Right ventricle myocardium inferior (tissue), 1 donor: ENCODE measurements at places on chromosomes 1 and 21. TPM values are rescaled to one million over a fixed set of nuclear protein-coding genes. Genes with fewer than 3 reads are reported as not detected.
A peak's percentile ranks its signal among the peaks of the same experiment; 100 is the strongest.

GRCh38 chr1:220991959-220992704 lies 112.9 kb downstream of the HLX start:
- no peak for DNase-seq

The CLEC20A gene
- not detected for total RNA-seq

GRCh38 chr1:2935751-2936390 lies 85.4 kb upstream of the ACTRT2 start:
- peak; percentile 64 for DNase-seq

DNA sequence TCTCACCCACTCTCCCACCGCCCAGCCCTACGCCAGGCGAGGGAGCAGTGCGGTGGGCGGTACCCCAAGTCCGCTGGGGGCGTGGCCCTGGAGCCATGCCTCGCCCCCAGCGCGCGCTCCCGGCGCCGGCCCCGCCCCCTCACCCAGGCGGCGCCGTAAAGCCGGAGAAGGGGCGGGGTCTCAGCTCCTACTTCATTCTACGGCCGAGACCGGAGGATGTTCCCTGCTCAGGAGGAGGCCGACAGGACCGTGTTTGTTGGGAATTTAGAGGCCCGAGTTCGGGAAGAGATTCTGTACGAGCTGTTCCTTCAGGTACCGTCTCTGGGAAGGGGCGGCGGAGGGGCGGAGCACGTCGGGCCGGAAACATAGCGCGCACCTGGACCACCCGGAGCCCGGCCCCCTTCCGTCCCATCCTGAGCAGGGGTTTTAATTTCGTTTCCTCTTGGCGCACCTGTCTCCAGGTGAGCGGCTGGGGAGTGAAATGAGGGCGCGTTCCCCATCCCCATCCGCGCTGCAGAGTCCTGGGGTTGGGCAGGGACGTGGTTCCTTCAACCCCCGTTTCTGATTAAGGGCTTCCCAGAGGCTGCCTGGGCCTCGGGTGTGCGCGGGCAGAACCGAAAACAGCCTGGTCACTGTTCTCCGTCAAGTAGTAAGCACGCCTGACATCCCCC lies at the start of gene RBM11:
Gene RBM11 (plus strand): TSS at position 187 of the 671 bp plus-strand sequence. CDS start 30 bp downstream, at position 217.
- peak; percentile 85 for DNase-seq

- no peak for DNase-seq
These were observed 32.2 kb downstream of the BATF3 start for GRCh38 chr1:212667223-212668139.

GRCh38 chr1:50747394-50747793 lies 212.7 kb downstream of the FAF1 start:
- no peak for DNase-seq

DNA sequence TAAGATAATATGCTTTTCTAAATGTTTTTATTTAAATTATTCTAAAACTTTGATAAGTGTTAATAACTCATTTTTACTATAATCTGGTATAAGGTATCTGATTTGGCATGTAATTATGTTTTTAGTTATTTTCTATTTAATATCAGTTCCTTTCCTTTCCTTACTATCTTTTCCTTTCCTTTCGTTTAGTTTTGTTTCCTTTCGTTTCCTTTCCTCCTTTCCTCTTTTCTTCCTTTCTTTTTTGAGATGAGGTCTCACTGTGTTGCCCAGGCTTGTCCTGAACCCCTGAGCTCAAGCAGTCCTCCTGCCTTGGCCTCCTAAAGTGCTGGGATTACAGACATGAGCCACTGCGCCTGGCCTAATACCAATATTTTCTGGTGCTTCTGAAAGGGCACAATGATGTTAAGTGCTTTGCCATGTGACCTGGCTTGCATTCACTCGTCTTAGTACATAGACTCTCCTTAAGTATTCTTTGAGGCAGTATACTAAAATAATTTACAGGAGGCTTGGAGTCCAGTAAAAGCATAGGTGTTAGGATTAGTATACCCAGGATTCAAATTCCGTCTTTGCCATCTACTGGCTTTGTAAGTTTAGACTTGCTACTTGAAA lies 18.7 kb downstream of the MIER1 start:
- DNase-seq: no peak

The TMEM269 gene
- not detected for total RNA-seq

DNA sequence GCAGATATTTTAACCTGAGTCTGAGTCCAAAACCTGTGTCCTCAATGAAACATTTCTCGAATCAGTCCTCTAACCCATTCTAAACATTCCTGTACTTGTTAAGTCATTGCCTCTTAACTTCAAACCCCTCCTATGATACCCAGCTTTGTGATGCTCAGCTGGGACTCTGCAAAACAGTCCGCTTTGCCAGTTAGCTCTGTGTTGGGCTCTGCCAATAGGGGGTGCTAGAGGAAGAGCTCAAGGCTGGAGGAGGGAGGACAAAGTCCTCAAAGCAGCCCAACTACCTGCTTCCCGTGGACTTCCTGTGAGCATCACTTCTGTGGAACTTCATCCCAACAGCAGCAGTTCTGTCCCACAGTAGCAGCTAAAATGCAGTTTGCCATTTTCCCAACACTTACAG lies 38.1 kb upstream of the SYT14 start:
- no peak for DNase-seq

GRCh38 chr1:7373251-7373650 lies 397.8 kb upstream of the VAMP3 start:
- no peak for DNase-seq

The LIN28A gene
- not detected for total RNA-seq

- no peak for DNase-seq
These were observed 26.0 kb downstream of the SETD4 start for GRCh38 chr21:36034211-36034913.

DNA sequence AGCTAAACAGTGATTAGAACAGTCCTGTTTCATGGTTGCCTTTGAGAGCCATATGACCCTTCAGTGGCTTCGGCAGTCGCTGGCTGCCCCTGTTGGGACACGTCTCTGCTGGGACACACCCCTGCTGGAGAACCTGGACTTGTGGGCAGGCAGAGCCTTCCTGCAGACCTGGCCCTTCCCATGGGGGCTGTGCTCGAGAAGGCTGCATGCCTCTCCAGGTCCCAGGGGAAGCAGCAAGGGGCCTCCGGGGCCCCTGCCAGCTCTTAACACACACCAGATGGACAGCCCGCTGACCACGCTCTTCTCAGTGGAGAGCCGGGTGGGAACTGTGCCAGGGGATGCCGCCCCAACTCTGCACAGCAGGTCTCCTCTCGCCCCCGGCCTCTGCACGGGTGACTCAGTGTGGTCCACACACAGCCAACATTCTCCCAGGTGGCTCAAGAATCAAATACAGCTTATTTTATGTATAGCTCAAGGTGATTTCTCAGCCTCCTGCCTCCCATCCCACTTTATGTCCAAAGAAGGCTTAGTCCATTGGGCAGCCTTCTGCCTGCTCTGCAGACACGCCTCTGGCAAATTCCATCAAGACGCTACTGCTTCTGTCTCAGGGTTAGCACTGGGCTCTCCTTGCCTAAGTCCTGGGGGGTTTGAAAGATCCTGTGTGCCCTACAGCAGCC lies 450.8 kb downstream of the KIF26B start:
- peak; percentile 63 for DNase-seq

DNA sequence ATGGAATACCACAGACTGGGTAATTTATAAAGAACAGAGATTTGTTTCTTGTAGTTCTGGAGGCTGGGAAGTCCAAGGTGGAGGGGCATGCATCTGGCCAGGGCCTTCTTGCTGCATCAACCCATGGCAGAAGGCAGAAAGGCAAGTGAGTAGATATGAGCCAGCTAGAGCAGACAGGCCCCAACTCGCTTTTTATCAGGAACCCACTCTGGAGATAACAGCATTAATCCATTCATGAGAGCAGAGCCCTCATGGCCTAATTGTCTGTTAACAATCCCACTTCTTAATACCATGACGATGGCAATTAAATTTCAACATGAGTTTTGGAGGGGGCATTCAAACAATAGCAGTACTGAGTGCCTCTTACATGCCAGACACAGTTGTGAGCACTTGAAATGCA lies 87.2 kb upstream of the SOX13 start:
- DNase-seq: no peak

DNA sequence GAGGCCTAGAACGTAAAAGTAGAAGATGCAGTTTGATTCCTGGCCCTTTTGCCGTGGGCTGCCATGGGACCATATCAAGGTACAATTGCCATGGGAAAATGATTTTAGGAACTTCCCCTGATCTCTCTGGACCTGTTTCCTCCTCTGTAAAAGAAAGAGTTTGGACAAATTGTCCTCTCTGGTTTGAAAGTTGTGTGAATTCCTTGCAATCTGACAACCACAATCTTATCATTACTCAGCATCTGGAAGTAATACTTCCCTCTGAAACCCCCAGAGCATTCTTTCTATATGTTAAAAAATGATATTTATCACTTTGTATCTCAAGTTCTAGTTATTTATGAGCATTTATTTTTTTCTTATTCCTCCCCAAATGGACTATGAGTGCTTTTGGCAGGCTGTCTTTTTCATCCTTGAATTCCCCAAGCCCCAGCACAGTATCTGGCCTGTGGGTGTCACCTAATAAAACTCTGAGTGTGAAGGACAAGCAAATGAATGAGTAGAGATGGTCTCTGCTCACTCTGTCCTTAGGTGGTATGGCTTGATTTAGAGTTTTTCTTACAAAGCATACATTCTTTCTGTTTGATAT lies 181.1 kb downstream of the DYRK1A start:
- no peak for DNase-seq

- DNase-seq: no peak
These were observed 413.9 kb downstream of the NCAM2 start for GRCh38 chr21:21412096-21412495.

The KRTAP13-2 gene
- total RNA-seq: not detected

GRCh38 chr1:90132306-90132705 lies 137.4 kb downstream of the ZNF326 start:
- no peak for DNase-seq

DNA sequence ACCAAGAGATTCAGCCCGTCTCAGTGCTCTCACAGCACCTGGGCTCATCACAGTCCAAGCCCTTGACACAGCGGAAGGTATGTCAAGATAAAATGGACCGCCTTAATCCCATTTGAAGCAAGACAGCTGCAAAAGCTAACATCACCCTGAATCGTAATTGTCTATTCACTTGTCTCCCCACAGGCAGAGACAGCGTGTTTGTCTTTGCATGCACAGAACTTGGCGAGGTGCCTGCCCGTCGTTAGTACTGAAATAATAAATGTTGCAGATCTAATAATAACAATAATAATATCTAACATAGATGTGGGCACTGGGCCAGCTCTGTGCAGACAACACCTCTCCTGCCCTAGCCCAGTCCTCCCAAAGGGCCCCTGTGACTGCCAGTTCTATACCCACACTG lies 271.7 kb downstream of the NPHP4 start:
- DNase-seq: peak; percentile 37

GRCh38 chr1:162145280-162145965 lies 75.9 kb downstream of the NOS1AP start:
- DNase-seq: no peak

DNA sequence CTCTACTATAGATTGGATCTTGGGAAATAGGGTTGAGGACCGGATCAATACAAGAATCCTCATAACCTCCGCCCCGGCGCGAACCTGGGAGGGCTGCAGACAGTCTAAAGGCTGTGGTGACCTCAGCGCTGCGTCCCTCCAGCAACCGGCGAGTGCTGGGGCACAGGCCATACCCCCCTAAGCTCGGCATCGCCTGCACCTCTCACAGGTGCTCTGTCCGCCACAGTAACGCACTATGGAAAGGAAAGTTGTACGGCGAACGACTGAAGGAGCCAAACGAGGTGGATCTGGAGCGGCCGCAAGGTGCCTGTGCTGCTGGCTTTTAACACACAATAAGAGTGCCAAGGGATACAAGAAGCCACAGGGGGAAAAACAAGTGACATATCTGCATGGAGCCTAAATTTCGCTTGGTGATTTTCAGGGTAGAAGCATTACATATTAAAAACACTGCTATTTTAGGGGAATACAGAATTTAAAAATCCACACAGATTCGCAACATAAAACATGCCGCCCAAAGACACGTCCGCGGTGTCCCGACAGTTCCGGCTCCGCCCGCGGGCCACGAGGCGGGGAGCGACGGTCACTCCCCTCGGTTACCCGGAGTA lies 1.4 kb upstream of the RBM15 start:
- no peak for DNase-seq

- no peak for DNase-seq
These were observed 27.5 kb downstream of the PEX14 start for GRCh38 chr1:10502206-10502605.

- DNase-seq: no peak
These were observed 3.3 kb downstream of the SUMO3 start for GRCh38 chr21:44814498-44815023.

- DNase-seq: no peak
These were observed 724.6 kb downstream of the USP25 start for GRCh38 chr21:16454399-16454798.
